ENCODE measurements at places on chromosomes 12 and 14.

DNA sequence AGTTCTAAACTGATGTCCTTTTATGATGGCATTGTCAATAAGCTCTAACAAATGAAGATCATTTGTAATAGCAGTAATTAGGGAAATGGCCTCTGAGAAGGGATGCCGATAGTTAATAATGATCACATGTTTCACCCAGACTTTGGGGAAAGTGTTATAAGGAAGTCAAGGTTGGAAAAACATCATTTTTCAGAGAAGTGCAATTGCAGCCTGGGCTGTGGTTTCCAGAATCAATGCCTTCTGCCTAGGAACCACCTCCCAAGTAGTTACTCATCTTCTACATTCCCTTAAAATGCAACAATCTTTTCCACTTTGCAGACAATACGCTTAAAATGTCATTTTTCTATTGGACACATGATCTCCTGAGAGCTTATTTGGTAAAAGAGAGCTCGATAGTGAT is 879 bp downstream of the EDDM3A start:
- no peak for DNase-seq

DNA sequence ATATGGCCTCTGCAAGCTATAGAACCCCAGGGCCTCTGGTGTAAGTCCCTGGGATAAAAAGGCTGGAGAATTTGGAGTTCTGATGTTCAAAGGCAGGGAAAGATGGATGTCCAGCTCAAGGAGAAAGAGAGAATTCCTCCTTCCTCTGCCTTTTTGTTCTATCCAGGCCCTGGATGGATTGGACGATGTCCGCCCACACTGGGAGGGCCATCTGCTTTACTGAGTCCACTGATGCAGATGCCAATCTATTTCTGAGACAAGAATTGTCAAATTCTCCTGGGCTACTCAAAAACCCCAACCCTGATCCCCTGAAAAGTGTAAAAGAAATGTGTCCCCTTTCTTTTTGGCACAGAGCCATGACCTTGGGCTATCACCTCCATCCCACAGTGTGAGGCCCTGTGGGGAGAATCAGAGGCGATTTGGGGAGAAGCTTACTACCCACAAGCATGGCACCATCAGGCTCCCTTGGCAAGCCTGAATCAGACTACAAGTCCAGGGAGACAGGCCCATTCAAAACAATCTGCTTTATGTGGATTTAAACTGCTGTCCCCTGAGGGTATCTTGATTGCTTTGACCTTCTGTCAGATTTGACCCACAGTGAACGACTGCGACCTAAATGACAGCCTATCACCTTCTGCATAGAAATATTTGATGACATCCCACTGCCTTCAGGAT is 334.0 kb downstream of the NUAK1 start:
- no peak for DNase-seq

- no peak for DNase-seq
Observed at GRCh38 chr12:1620092-1620491, 8.9 kb upstream of the WNT5B start.

GRCh38 chr12:31508436-31509150 is 82.3 kb downstream of the DENND5B start:
- no peak for DNase-seq
